ENCODE measurements at places on chromosomes 12 and 14.
A peak's percentile ranks its signal among the peaks of the same experiment; 100 is the strongest.

- no peak for DNase-seq
Observed at GRCh38 chr12:95633732-95634465, 82.6 kb upstream of the USP44 start.

- DNase-seq: no peak
Observed at GRCh38 chr12:56029166-56029519, 8.3 kb downstream of the IKZF4 start.

DNA sequence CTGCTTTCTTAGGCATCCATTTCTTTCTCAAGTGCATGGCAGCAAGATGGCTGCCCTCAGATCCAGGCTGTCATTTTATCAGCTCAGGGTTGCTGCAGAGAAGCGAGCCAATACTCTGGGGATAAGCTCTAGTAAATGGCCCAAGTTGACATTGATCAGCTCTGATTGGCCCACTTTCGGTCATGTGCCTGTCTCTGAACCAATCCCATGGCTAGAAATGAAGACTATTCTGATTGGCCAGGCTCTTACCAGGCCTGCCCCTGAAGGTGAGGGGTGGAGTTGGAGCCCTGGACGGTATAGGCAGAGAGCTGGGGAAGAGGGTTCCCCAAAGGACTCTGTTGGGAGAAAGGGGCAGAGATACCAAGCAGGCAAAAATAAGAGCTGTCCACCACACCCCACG lies 41.4 kb downstream of the MYO1H start:
- DNase-seq: no peak

DNA sequence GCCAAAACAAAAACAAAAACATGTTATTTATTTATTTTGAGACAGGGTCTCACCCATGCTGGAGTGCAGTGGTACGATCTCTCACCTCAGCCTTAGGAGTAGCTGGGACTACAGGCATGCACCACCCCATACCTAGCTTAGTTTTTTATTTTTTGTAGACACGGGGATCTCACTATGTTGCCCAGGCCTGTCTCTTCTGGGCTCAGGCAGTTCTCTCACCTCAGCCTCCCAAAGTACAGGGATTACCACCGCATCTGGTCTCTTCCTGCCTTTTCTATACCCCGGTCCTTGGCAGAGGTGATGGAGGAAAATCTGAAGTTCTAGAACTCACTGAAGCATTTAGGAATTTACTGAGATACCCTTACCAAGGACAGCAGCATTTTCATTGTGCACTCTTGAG lies 6.8 kb upstream of the IRF2BPL start:
- no peak for DNase-seq

- DNase-seq: no peak
Observed at GRCh38 chr14:99554757-99555531, 49.1 kb downstream of the CCDC85C start.

GRCh38 chr12:57479376-57480115 lies at the start of gene ARHGAP9:
Gene ARHGAP9 (minus strand): TSS chr12:57479866. CDS start chr12:57479406, 460 bp downstream.
- no peak for DNase-seq

GRCh38 chr12:2732290-2732689 lies 62.5 kb upstream of the FKBP4 start:
- DNase-seq: no peak

- peak; percentile 80 for DNase-seq
Observed at GRCh38 chr12:55642267-55642666, 5.6 kb downstream of the OR10P1 start.

DNA sequence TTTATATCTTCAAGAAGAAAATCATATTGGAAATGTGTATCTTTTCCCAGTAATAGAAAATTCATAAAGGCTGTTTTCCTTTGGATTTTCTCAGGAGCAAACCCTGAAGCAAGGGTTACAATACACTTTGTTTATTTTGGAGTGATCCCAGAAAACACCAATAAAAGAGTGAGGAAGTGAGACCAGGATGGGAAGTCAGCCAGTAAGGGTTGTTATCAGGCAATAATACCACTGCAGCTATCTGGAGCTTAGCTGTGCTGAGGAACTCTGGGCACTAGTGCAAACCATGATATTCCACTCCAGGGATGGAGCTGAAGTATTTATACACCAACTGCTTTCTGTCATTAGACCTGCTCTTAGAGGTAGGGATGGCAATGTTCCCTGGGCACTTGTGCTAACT lies 1002.3 kb downstream of the FLRT2 start:
- no peak for DNase-seq

DNA sequence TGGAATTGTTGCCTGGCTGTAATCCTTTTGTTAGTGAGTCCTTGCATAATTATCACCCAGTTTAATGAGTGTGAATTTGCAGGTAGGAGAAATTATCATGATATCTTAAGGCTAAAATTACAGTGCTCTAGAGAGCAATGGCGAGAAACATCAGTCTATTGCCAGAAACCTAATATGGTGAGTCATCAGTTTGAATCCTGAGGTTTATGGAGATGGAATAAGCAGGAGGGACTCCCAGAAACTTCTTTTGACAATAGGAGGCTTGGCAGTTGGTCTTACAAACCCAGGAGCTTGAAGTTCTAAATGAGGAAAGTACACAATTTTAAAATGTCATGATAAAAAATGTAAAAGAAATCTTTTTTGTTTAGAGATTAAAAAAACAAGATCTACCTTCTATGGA lies 31.5 kb upstream of the CRADD start:
- DNase-seq: no peak

DNA sequence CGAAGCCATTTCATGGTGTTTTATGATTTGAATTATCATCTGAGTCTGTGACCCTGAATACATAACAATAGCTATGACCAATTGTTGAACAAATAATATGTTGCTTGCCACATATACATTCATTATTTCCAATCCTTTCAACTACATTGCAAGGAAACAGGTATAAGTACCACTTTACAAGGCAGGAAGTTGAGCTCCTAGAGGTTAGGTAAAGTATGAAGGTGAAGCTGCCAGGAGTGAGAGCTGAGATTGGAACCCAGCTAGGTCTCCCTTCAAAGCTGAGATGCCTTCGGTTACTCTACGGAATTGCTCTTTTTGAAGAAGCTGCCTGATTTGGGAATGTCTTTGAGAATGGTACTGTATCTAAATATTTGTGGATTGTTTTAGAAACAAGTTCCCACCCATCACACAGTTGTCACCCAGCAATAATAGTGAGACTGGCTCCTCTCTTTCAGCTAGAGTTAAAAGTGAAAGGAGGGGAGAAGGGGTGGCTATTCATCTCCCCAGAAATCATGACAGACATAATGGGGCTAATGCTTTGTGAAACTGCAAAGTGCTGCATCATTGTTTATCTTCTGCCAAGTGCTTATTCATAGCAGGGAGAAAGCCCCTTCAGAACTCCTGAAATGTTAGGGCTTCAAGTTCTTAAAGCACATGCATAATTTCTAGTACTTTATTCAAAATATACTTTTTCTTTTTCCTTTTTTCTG lies 75.9 kb upstream of the AMIGO2 start:
- DNase-seq: no peak

DNA sequence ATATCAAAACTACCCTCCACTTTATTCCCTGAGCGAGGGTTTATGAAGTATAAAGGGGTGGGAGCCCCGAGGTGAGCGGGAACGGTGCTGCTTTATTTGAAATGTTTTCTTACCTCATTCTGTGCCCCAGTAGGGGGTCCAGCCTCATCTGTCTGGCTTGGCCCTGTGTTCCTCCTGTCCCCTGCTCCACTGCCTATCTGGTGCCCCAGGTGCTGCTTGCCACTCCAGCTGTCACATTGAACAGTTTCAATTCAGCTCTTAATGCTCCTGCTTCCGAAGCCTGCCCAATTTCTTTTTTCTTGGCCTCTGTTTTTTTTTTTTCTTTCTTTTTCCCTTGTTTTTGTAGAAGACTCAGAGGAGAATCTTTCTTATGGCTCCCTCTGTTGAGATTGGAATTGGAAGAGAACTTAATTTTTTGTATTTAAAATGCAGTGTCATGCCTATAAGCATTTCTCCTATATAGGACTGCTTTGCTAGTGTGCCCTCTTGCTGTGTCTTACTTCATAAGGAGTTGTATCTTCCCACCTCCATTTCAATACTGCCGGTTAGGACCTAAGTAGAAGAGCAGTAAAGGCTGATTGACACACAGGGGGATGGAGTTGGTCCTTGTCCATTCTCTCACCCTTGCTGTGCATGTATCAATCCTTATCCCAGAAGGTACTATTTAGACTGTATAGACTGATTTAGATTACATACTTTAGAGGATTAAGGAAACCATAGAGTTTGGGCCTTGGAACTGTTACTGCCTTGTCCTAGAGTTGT lies 2.3 kb downstream of the ATXN7L3B start:
- no peak for DNase-seq

DNA sequence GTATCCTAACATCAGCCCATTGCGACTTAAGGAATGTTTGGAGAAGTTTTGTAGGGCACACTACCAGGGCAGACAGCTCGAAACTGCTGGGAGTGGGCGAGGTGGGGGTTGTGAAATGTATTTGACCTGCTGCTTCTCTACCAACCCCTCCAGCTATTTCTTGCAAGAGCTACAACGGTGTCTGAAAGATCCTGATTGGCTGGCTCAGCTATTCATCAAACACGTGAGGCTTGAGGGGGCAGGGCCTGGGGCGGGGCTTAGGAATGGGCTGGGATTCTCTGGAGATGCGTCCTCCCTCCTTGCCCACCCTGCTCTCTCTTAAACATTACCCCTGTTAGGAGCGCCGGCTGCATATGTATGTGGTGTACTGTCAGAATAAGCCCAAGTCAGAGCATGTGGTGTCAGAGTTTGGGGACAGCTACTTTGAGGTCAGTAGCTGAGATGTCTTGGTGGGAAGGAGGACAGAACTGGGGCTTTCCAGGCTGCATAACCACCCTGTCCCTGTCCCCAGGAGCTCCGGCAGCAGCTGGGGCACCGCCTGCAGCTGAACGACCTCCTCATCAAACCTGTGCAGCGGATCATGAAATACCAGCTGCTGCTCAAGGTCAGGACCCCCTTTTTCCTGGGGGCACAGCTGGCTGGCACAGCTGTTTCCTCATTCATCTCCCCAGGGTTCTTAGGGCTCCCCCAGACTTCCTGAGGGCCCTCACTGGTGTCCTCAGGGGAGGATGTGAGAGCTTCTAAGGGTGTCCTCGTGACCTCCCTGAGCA lies 3.1 kb downstream of the ARHGEF25 start:
- no peak for DNase-seq

DNA sequence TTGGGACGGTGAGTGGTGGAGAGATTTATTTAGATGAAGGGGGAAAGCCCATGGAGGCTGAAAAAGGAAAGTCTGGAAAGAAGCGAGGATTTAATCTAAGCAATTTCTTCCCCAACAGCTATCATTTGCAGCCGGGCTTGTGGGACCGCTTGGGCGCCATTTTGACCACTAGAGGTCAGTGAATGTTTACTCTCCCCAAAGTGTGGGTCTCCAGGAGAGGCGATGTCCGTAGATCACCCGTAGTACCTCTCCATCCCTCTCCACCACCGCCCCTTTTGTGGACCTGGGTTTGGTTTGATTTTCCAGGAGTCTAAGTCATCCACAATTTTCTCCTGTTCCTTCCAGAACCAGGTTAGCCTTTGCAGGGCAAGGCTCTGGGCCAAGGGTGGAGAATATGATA lies 91.2 kb upstream of the PARP11 start:
- no peak for DNase-seq

DNA sequence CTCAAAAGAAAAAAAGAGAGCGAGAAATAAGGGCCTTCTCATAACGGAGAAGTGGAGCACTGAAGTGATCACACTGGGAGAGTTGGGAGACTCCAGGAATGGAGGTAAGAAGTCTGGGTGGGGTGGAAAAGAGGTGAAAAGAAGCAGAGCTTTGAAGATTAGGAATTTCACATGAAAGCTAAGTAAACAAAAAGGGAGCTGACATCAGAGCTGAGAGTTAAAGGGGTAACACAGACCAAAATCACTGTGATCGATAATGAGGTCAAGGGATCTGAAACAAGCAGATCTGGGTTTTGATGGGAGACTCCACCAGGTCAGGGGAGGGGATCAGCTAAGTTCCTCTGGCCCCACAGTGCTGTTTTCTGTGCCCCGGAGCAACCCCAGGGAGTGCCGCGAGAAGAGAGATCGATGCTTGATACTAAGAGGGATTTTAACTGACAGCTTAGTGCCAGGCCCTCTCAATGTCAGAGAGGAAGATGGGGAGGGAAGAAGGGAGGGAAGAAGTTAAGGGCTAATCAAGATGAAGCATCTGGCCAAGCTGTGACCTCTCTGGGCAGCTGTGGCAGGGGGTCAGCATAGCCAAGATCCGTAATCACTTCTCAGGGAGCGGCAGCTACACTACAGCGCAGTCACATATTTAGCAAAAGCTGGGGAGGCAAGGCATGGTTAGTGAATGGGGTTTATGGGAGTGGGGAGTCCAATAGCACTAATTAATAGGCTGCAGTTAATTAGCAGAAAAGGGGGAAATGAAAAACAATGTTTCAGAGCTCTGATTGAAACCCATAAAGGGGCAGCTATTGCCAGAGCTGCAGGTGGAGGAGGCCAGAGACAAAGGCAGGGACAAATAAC lies 8.0 kb downstream of the AQP6 start:
- no peak for DNase-seq

All from SIG-M5 (cell line).